ENCODE measurements at places on chromosomes 7 and 10.

DNA sequence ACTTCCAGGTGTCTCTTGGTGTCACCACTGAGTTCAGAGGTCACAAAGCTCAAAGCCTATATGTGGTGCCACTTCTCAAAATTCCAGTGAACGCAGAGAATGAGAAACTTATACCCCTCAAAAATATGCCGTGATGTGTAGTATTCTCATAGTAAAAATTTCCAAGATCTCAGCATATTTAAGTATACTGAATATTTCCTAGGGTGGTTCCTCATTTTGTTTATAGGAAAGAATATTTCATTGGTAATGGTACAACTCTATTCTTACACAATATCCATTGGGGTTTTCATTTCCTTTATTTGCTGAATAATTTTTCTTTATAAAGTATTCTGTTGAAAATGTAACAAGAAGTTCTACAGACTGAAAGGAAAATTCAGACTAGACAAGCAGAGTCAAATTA lies 58.9 kb upstream of the ADO start:
- DNase-seq, result no peak

DNA sequence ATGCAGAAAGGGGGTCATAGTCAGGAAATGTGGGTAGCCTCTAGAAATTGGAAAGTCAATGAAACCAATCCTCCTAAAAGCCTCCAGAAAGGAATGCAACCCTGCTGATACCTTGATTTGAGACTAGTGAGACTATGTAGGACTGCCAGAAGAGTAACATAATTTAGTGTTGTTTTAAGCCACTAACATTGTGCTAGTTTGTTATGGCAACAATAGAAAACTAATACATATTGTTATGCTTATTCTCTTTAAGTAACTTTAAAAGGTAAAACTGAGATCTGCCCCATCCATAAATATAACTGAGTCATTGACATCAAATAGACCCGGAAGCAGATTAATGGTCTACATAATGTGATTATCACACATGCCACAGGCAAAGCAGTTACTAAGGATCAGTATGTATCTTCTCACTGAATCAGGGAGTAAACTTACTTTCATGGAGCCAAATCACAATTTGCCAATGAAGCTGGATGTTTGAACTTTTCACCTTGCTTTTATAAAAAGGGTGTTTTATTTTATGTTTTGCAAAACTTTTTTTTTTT lies 146.4 kb upstream of the TMEM106B start:
- DNase-seq, result peak; percentile 1

DNA sequence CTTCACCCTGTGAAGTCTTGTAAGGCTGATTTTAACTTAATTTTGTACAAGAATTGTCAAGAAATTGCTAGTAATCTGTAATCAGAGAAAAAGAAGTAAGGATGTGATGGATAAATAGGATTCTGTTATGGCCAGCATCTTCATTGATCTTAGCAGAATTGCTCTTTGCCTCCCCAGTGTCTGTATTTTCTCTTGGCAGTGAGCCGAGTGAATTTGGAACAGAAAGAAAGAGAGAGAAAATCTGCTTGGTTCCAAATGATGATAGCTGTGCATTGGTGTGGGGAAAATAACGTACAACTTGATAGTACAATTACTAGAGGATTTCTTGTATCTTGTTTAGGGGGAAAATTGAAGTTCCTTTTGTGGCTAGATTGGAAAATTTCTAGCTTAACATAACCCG lies 34.6 kb downstream of the VTI1A start:
- DNase-seq, result no peak

DNA sequence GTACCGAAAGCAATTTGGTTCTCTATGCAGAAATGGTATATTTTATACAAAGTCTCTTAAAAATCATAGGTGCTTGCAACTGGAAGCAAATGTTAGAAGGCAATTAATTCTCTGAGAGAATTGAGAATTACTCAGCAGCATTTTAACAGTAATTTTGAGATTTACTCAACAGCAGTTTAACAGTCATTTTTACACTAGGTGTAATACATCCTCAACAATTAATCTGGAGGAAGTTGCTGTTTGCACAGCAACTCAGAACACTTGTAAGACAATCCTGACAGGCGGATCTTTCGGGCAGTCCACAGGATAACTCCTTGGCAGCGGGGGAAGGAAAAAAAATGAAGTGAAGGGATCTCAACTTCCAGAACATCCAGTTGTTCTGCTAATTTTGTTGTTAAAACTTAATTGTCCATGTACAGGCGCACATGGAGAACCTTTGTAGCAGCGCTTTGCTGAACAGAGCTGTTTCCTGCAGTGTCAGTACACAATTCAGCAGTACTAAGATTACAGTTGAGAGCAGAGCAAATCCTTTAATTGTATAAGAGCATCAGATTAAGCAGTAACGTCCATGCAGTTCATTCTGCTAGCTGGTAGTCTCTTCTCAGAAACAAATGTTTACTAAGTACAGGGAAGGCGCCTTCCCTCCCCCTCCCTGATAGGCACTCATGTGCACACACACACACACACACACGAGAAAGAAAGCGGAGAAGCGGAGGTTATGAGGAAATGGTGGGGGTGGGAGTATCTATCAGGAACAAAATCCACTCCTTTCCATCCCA lies 43.8 kb downstream of the ENO4 start:
- peak; percentile 52 for DNase-seq

DNA sequence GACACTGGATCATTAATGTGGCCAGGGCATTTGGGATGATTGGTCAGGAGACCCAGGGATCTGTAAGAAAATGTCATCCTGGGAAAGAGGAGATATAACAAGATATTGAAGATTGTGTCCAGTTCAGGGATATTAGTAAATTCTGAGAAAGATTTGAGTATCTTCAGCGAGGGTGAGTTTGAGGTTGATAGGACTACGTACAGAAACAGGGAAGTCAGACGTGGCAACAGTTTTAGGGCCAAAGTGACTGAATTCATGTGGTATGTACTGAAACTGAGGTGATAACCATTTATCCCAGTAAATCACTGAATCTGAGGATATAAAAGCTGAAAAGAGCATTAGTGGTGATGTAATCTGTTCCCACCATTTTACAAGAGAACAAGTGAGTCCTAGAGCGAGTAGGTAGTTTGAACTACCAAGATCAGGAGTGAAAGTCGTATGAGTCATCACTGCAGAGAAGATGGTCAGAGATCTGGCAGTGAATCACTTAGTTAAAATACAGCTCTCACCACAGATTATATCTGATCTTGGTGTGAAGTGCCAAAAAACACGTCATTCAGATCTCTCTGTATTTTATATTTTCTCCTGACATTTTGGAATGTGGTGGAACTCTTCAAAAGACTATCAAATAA lies 220.5 kb downstream of the CDK14 start:
- DNase-seq, result peak; percentile 88

DNA sequence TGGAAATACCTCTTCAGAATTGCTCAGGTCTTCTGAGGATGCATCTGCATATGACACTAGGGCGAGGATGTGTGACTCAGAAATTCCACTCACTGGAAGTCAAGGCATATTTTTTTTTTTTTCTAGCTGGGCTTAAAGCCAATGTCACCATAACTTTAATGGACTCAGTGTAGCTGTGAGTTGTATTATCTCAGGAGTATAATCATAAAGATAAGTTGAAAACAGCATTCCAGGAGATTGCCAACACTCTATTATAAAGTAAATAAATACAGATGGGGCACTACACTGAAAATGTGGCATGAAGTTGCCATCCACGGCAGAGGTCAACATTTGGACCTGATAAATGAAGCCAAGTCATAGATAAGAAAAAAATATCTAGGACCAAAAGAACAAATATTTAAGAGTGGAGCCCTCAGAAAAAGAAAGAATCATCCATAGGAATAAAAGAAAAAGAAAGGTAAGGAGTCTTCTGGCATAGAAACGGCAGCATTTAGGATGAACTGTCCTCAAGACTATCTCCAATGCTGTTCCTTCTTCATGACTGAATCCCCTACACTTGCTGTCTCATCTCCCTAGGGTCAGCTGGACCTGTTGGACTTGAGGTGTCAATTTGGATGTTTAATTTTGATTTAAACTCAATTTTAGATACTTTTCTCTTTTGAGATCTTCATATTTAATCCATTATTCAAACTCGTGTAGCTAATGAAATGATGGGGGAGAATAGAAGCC lies 72.9 kb upstream of the CAV2 start:
- DNase-seq, result peak; percentile 98

GRCh38 chr10:7491949-7492659 lies 81.3 kb upstream of the SFMBT2 start:
- no peak for DNase-seq

DNA sequence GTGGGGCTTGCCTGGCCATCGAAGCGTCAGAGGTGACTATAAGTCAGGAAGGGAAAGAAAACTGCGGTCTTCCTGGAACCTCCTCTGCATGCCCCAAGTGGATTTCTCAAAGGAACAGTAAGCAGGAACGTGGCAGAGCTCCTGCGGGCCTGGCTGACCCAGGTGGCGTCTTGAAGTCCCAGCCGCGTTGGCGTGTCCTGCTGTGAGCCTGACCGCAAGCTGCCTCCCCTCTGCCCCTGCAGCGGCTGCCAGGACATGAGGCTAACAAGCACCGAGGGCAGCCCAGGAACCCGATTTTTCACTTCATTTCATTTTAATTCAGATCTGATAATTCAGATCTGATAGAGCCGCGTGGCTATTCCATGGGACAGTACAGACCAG lies 55.4 kb downstream of the NKX6-2 start:
- DNase-seq, result no peak

DNA sequence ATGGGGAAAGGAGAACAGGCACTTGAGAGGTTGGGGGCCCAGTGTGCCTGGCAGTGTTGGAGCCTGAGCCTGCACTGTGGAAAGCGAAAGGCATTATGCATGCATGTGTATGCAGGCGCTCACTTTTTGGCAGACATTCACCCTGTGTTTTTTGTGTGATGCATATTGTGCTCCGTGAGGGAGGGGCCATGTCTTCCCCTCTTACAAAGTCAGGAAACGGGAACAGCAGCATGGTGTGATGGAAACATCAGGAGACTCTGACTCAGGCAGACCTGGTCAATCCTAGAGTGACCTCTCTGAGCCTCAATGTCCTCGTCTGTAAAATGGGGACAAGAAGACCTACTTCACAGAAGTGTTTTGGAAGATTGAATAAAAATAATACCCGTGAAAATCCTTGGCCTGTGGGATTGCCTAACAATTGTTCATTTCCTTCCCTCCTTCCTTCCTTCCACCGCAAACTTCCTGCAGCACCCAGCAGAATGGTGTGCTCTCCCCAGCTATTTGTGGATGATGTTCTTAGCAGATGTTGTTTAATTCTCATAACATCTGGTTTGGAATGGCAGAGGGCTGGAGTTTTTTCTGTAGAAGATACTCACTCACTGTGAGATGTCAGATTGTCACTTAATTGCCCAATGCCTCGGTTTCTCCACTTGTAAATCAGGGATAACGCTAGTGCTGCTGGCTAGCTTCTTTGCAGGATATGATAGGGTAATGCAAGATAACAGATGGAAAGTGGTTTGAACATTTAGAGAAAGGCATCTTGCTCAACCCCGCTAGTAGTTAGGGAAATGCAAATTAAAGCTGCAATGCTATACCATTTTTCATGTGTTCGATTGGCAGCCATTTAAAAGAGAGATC lies 39.8 kb downstream of the CDH23 start:
- DNase-seq, result peak; percentile 6

DNA sequence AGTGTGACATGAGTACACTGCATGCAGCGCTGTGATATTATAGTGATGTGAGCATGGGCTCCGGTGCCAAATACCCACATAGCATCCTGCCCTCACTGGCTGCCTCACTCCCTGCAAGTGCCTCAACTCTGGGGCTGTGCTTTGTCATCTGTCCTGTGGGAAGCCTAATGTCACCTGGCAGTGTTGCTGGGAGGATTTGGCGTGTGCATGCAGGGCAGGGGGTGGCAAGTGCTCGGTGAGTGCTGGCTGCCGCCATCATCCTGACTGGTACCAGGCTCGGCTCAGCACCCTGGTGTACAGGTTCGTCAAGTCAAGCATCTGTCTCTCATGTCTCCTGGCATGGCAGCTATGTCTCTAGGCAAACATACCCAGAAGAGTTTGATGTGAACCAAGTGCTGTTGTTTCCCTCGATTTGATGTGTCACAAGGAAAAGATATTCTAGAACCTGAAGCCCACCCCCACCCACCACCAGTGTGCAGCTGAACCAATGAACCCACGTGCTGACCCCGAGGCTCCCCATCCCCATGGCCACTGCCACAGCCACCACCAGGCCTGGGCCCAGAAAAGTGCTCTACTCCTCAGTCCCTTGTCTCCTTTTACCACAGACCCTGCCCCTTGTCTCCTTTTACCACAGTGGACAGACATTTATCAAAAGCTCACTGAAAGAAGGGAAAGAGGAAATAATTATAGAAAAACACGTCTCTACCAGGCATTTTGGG lies 135.8 kb downstream of the MAPK8 start:
- DNase-seq, result no peak

DNA sequence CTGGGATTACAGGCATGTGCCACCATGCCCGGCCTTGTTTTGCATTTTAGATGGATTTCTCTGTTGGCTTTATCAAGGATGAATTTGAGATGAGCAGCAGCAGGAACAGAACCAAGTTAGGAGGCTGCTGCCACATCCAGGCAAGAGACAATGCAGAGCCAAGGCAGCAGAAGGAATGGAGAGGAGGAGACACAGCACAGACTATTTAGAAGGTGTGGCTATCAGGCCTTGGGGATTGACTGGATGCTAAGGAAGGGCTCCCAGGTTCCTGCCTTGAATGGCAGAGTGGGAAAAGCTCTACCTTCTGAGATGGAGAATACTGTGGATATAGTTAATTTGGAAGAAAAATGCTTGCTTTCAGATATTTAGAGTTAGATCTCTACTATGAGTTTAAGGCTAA lies 484.7 kb upstream of the C7orf33 start:
- DNase-seq, result no peak

DNA sequence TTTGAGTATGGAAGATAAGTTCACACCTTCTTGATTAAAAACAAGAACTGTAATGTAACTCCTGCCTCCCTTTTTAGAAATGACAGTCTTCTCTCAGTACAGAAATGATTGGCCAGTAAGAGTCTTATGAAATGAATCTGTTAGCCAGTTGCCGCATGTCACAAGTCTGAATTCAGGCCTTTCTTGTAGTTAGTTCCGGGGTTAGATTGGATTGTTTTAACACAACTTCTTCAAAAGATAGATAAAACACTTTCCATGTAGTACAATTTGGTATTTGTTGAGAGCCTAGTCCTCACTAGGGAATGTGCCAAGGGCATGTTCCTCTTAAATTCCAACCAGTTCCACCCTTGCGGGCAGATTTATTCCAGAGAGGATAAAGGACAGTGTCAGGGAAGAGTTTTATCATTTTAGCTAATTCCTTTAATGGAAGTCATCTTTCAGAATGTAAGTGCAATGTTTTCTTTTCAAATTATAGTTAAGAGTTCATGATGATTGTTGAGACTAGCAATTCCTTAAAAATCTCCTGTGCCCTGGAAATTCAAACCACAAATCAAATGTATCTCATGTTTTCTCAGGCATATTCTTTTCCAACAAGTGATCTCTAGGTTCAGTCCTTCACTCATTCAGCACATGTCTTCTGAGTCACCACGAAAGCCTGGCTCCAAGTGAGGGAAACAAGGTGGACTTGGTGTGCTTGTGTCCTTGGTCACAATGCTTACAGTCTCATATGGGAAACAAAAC lies 4.1 kb downstream of the FHIP2A start:
- DNase-seq, result peak; percentile 64

GRCh38 chr10:8389630-8390029 lies 335.1 kb downstream of the GATA3 start:
- DNase-seq, result peak; percentile 60

All from endothelial cell of umbilical vein (primary cell).